Left kidney (tissue), 8 donors: ENCODE measurements at places on chromosomes 16 and 17. TPM values are rescaled to one million over a fixed set of nuclear protein-coding genes. Genes with fewer than 3 reads are reported as not detected.
A peak's percentile ranks its signal among the peaks of the same experiment; 100 is the strongest.

DNA sequence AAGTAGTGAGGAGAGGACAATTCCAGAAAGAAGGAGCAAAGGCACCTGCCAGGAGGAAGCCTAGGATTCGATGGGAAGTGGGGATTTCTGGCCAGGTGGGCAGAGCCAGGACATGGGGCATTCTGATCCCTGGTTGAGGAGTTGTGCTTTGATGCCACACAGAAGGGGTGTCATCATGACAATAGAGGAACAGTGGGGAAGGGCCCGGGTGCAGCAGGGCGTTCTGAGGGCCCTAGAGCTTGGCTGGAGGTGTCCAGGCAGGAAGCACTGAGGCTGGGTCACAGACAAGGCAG lies 4.3 kb downstream of the EVPLL start:
- DNase-seq, result no peak

DNA sequence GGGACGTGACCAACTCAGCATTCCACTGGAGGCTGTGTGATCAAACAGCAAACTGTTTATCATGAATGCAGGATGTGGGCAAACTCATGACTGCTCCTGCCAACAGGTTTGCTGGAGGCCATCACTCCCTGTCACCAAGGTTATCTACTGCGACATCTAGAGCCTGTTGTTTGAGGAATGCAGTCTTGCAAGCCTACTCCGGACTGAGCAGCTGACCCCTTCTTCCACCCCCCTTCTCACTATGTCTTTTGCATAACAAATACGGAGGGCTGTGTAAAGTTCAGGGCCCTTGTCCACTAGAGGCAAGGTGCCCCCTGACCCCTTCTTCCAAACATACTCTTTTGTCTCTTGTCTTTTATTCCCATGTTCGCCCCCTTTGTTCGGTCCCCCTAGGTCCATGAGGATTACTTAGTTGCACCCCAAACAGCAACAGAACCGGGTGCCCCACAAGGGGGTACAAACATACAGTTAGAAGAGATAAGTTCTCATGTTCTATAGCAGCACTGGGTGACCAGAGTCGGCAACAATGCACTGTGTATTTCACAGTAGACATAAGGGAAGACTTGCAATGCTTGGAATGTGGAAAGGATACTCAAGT lies 28.7 kb downstream of the MEAK7 start:
- DNase-seq, result no peak

GRCh38 chr17:75853433-75853832 lies 1.7 kb downstream of the WBP2 start:
- no peak for DNase-seq

- DNase-seq, result no peak
These were observed 81.1 kb downstream of the RGS9 start for GRCh38 chr17:65218261-65218660.

GRCh38 chr17:39599004-39599664 lies 8.6 kb downstream of the NEUROD2 start:
- no peak for DNase-seq

DNA sequence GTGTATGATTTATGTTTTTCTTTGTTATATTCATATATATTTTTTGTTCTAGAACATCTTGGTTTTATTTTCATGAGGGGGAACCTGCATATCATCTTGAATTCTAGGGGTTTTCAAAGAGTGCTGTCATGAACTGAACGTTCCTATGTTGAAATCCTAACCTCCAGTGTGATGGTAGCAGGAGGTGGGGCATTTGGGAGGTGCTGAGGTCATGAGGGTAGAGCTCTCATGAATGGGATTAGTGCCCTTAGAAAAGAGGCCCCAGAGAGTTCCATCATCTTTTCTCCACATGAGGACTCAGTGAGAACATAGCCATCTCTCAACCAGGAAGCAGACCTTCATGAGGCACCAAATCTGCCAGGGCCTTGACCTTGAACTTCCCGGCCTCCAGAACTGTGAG lies 34.6 kb upstream of the CCDC182 start:
- no peak for DNase-seq

DNA sequence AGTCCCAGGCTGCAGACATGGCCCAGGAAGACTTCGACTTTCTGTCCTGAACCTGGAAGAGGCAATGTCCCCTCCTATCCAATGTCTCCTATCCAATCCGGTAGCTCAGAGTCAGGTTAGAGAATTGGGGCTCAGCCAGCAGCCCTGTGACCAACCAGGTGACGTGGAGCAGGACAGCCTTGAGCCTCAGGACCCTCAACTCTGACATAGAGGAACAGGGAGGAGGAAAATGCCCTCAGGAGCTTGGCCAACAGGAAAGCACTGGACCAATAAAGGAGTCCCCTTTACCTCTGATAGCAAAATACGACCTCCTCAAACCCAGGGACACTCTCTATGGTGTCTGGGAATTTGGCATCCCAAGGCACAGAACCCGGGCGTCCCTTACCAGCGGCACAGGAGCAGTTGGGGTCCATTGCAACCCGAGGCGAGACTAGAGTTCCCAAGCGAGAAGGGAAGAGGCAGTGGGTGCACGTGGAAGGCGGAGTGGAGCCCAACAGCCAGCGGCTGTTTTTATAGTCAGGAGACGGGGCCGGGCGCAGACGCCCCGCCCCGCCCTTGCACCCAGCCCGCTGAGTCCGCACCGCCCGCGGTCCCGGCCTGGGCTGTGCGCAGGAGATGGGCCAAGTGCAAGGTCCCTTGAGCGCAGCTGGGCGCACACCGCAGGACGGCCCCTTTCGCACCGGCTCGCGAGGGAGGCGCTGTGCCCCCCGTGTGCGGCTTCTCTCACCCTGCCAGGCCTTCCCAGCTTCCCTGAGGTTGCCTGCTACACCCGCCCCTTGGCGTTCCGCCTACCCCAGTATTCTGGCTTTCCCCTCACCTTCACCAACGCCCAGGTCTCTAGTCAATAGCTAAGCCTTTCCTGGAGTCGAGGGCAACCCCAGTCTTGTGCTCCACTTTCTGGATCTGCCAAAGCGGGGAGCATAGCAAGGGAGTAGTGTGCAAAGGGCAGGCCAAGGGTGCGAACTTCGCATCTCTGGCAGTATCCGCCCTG lies at the start of gene MT1G:
MT1G (minus strand) TSS at position 485 of the 991 bp plus-strand sequence; CDS start at position 413, 72 bp downstream.
- DNase-seq, result no peak

DNA sequence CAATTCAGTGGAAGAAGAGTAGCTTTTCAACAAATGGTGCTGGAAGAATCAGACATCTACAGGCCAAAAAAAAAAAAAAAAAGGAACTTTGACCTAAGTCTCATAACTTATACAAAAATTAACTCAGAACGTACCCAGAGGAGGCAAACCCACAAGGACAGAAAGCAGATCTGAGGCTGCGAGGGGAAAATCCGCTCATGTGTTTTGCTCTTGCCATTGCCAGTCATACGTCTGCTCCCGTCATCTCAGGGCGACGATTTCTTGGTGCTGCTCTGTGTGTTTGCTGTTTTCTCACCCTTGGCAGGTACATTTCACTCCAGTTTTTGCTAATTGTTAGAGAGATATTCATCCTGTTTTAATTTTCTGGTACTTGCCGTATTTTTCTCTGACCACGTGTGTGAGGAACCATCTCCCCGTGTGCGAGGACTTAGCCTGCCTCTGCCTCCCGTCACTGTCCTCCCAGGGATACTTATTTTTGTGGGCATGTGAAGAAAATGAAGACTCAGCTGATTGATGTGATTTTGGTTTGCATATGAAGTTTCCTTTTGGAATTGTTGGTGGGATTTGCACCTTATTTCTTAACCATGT lies 33.4 kb upstream of the ACSF3 start:
- DNase-seq, result no peak

- DNase-seq, result no peak
These were observed 564 bp upstream of the TMIGD1 start for GRCh38 chr17:30334421-30334820.

DNA sequence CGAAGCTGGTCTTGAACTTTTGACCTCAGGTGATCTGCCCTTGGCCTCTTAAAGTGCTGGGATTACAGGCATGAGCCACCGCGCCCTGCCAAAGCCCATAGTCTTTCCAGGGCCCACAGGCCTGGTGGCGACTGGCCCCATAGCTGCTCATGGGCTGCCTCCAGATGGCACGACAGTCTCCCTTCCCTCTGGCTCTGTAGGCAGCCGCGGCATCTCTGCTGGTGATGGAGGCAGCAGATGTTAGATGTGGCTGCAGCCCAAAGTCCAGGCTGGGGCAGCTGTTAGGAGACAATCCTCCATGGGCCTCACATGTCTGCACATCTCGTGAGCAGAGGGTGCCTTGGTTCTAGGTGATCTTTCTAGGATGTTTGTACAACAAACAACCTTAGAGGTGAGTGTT lies 69.7 kb upstream of the DNAJA2 start:
- no peak for DNase-seq

GRCh38 chr17:11954936-11955335 lies 42.3 kb downstream of the ZNF18 start:
- DNase-seq, result no peak

DNA sequence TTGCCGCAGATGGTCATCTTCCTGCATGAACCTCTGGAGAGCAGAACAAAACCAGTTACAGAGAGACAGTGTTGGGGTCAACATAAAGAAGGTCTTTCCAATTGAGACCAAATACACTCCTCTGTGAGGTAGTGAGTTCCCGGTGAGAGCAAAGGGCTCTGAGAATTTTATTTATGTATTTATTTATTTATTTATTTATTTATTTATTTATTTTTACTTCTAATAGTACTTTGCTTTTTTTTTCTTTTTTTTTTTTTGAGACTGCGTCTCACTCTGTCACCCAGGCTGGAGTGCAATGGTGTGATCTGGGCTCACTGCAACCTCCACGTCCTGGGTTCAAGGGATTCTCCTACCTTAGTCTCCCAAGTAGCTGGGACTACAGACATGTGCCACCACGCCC lies 12.1 kb upstream of the COTL1 start:
- DNase-seq, result no peak

- no peak for DNase-seq
These were observed 132.6 kb downstream of the PITPNC1 start for GRCh38 chr17:67509390-67510287.

- no peak for DNase-seq
These were observed 4.8 kb upstream of the MAPT start for GRCh38 chr17:45889579-45889978.

DNA sequence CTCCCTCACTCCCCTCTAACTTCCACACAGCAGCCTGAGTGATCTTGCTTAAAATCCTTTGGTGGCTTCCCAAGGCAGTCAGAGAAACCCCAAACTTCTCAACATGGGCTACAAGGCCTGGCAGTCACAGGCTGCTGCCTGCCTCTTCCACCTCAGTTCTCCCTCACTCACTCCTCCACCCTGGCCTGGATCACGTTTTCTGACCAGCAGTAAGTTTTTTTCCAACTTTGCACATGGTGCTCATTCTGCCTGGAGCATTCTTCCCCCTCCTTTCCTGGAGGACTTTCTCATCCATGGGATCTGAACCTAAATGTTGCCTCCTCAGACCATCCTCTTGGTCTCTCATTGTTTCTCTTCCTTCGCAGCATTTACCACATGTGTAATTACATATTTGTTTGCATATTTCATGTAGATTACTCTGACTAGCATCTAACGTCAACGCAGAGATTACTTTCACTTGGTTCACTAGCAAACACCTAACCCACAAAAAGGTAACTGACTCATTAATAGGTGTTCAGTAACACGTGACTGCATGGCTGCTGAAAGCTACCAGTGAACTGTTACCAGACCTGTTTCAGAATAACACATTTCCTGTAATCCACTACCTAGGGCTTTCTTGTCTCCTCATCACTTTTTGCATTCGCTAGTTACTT lies 17.1 kb downstream of the GNA13 start:
- DNase-seq, result no peak

- no peak for DNase-seq
These were observed 101.7 kb upstream of the SEC14L1 start for GRCh38 chr17:77038884-77039555.

GRCh38 chr17:36614933-36615332 lies 13.6 kb downstream of the MRM1 start:
- DNase-seq, result peak; percentile 58

GRCh38 chr16:27847030-27847550 lies 216.4 kb downstream of the GSG1L start:
- DNase-seq, result no peak

GRCh38 chr16:81831722-81832126 lies 52.6 kb downstream of the PLCG2 start:
- DNase-seq, result no peak

DNA sequence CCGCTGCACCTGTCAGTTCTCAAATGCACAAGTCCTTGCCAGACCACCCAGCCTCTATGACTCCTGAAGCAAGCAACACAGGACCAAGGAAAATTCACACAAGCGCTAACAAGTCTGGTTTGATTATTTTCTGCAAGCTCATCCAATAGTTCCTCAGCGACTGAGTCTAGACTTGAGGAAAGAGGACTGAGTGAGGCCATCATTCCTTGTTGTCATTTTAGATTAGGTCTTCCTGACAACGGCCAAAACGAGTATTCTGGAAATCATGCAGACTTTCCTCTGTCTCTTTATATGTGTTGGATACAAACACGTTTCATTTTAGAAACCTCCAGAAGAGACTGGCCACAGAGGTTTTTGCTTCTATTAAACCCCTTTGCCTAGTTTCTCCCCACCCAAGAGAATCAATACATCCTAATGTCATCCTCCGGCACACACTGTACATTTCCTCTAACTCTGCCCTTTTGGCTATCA lies 561 bp downstream of the CCDC47 start:
- DNase-seq, result no peak

- no peak for DNase-seq
These were observed 92.9 kb downstream of the RGS9 start for GRCh38 chr17:65230040-65230439.

DNA sequence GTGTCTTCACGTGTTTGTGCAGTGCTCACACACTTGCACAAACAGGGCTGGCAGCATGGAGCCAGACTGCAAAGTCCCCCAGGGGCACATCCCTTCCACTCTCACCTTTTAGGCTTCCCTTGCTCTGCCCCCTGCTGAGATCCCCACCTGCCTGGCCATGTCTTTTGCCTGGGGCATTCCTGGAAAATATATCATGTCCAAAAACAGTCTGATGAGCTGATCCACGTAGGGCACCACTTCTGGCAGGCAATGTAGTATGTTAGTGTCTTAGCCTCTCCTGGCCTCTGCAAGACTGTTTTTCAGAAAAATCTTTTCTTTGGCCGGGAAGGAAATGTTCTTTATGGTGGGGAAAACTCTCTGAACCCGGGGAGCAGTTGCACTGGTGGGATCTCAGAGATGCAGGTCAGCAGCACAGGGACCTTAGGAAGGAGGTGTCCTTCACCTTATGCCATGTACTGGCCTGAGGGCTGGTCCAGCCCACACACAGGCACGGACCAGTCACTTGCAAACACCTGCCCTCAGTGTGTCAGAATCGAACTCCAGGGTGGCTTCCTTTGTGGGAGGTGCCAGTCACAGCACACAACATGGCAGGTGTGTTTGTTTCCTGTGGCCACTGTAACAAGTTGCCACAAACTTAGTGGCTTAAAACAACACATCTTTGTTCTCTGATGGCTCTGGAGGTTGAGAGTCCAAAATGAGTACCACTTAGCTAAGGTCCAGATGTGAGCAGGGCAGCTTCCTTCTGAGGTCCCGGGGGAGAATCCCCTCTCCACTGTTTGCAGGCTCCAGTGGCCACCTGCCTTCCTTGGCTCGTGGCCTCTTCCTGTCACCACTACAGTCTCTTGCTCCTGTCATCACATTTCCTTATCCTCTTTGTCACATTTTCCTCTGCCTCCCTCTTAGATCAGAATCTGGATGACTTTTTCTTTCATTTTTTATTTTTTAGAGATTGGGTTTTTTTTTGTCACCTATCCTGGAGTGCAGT lies 46.6 kb downstream of the MPRIP start:
- DNase-seq, result no peak

GRCh38 chr17:35087731-35088355 lies 24.3 kb upstream of the RFFL start:
- DNase-seq, result no peak

KRT32 gene
- polyA plus RNA-seq, result not detected

TBC1D3D gene
- 3.1 TPM for polyA plus RNA-seq

ANKRD13B gene
- 11.1 TPM for polyA plus RNA-seq

TEKT1 gene
- polyA plus RNA-seq, result 0.62 TPM

SLC25A39 gene
- polyA plus RNA-seq, result 85.4 TPM

KREMEN2 gene
- 1.4 TPM for polyA plus RNA-seq

CDRT4 gene
- polyA plus RNA-seq, result 12.7 TPM
